ENCODE measurements at places on chromosomes 7 and 10. TPM values are rescaled to one million over a fixed set of nuclear protein-coding genes. Genes with fewer than 3 reads are reported as not detected.

- DNase-seq = no peak
These were observed 98.4 kb upstream of the PDLIM1 start for GRCh38 chr10:95389176-95389575.

Gene PRKCQ
- total RNA-seq = 9.8 TPM

Gene INMT
- not detected for total RNA-seq

Gene GPR37
- not detected for total RNA-seq

Gene OPN4
- total RNA-seq = 0.17 TPM

DNA sequence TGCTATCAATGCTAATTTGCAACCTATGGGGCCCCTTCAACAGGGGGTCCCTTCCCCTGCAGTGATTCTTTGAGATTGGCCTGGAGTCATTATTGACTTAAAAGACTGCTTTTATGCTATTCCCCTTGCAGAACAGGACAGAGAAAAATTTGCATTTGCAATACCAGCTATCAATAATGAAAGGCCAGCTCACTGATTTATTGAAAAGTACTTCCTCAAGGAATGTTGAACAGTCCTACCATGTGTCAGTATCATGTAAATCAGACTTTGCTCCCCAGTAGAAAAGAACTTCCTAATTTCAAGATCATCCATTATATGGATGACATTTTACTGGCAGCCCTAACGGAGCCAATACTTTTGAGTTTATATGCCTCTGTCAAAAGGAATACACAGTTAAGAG is 29.7 kb upstream of the ABCA13 start:
- DNase-seq = no peak

Gene TMEM168
- 4.5 TPM for total RNA-seq

DNA sequence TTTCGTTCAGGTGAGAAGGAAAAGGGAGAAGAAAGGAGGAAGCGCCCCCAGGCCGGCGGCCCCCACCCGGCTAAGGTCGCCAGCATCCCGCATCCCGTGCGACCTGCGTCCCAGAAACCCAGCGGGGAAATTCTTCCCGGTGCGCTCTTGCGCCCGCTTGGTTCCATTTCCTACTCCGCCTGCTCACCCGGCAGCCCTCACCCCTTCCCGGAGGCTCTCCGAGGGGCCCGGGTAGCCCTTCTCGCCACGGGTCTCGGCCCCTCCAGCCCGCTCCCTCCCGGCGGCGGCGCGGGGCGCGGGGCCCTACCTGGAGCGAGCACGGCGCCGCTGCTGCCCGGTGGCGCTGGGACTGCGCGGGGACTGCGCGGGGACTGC is at the start of gene PRKCQ:
Gene PRKCQ, minus strand, starts transcription at position 373 of the 375 bp plus-strand sequence. CDS start 65,141 bp downstream, outside the sequence.
- peak; percentile 67 for DNase-seq

DNA sequence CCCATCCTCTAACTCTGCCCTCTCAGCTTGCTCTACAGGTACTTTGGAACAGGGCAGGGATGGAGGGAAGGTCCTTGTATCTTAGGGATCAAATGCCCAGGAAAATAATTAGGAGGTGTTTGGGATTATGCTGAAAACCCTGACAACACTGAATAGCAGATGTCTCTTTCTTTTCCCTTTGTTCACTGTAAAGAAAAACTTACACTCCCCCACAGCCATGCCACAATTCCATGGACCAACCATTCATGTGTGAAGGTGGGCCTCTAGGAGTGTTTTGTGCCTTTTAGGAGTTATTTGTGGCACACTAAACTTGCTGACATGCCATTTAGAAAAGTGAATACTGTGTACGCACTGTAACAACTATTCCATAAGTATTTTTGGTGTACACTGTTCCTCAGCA is 108.1 kb downstream of the SNX10 start:
- no peak for DNase-seq

DNA sequence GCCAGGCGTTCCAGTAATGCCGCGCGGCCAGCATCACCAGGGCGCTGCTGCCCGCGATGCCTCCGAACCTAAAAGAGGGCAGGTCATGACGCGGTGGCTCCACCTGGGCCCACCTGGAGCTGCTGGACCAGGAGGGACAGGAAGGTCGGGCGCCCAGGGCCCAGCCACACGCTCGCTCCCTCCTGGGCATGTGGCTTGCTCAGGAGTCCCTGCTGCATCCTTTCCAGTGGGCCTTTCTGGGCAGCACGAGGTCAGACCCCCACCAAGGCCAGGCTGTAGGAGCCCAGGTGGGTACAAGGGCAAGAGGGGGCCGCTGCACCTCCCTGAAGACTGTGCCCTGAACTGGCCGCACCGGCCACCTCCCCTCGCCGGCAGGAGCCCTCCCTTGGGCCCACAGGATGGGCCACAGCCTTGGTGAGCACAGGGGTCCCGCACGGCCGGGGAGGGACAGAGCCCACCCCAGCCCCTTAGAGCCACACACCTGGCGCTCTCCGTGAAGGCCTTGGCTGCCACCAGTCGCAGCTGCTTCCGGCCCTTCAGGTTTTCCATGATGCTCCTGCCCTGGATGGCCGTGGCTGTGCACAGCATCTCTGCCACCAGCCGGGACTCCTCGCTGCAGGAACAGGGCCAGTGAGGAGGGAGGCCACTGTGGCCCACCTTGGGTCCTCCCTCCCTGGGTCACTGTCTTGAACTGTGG is 43.2 kb downstream of the CFAP46 start:
- DNase-seq = no peak

GRCh38 chr10:30828680-30829079 is 199.1 kb upstream of the LYZL2 start:
- no peak for DNase-seq

Gene KNDC1
- 1.1 TPM for total RNA-seq

DNA sequence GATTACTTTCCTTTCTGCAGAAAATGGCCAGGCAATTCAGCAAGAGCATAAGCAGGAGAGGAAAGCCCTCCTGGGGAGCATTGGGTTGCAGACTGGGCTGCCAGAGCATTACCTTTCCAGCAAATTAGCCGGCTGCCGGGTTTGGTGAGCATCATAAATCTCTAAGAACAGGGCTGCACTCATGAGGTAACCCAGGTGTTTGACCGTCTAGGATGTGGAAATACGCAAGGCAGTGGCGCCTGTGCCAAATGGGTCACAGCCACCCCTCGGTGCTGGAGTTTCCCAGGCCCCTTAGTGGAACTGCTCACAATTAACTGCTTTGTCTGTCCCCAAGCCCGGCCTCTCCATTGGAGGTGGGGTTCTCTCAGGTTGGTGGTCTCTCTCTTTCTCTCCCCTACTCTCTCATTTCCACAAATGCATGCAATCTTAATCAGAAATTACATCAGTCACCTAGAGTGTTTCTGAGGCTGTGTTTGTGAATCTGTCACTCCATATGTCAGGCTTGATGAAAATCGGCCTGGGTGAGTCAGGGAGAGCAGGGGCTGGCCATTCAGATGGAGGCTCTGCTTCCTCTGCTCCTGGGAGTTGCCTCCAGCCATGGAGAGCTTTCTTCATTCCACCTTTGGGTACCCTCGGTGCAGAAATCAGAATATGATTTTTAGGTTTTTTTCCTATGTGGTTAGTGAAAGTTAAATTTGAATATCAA is 26.7 kb downstream of the PTN start:
- DNase-seq = no peak

Gene SPDYE11
- total RNA-seq = not detected

Gene ASB10
- total RNA-seq = not detected

- no peak for DNase-seq
These were observed 342.3 kb upstream of the BMPER start for GRCh38 chr7:33562996-33563395.

DNA sequence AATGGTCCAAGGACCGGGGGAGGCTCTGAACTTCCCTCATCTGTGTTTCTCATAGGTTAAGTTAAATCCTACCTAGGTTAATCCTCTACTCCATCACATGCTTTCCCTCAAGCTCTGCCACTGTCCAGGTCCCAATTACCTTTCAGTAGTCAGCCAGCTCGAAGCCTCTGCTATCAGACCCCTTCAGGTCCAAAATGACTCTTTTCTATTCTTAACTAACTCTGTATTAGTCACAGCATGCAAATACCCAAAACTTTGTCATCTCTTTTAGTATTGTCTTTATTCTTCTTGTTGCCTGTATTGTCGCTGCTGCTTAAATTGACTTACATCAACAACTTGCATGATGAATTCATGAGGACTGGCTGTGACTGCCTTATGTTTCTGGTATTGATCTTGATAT is 15.3 kb downstream of the PPP1R17 start:
- DNase-seq = no peak

Gene CCDC172
- not detected for total RNA-seq

DNA sequence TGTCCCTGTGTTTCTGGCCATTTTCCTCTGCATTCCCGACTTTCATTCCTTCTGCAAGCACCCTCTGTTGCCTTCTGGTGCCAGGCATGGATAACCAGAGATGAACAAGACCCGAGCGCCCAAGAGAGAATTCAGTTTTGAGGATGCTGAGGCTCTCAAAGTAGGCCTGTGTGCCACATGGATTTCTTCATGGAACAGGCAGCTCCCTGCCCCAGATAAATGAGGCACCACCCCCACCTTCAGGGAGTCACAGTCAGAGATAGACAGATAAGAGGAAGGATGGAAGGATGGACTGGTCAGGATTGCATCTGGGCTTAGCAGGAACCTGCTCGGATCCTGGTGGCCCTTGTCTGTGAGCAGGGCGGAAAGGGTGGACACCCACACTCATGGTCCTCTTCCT is 49.4 kb downstream of the ADCYAP1R1 start:
- no peak for DNase-seq

Gene NODAL
- not detected for total RNA-seq

DNA sequence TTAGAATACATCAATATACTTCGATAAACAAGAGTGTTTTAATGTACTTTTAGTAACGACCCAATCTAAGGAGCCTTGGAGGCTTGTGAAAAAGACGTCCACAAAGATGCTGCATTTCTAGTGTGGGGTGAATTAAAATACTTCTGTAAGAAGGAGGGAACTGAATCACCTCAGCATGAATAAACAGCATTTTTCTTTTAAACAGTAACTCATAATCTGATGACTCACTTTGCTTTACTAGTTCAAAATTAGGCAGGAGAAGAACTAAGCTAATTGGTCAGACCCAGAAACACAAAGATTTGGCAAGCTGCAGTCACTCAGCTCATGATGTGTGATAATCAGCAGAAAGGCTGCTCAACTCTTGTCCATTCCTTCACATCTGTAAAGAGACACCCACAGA is 24.2 kb downstream of the NCOA4 start:
- DNase-seq = peak; percentile 67

GRCh38 chr7:114952296-114952695 is 30.4 kb downstream of the MDFIC start:
- no peak for DNase-seq

GRCh38 chr7:140197218-140197890 is 20.6 kb upstream of the KDM7A start:
- no peak for DNase-seq

Gene ATOH7
- total RNA-seq = not detected

Gene NUPR2
- total RNA-seq = not detected

- no peak for DNase-seq
These were observed 156.0 kb downstream of the PLCE1 start for GRCh38 chr10:94149702-94150101.

GRCh38 chr7:98802781-98803110 is 67.1 kb downstream of the TMEM130 start:
- DNase-seq = no peak

DNA sequence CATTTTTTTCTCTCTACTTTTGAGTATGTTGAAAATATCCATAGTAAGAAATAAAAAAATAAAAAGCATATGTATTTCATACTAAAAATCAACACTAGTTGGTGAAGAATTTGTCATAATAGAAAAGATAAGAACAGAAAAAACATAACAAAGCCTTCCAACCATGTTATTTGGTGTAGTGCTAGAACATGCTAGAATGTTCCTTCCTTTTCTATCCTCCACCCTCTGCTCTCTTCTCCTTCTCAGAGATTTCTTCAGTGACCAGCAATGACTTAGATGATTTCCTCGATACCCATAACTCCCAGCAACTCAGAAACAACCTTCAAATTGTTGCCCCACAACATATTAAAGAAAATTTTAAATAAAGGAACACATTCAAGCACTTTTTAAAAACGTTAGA is 2.6 kb downstream of the ZC3HAV1 start:
- DNase-seq = no peak

- DNase-seq = no peak
These were observed 977 bp downstream of the CALU start for GRCh38 chr7:128739990-128740682.

Data from Caki2 (cell line).